NCI-H187 (cell line): ENCODE measurements at places on chromosomes 13 and 19.

DNA sequence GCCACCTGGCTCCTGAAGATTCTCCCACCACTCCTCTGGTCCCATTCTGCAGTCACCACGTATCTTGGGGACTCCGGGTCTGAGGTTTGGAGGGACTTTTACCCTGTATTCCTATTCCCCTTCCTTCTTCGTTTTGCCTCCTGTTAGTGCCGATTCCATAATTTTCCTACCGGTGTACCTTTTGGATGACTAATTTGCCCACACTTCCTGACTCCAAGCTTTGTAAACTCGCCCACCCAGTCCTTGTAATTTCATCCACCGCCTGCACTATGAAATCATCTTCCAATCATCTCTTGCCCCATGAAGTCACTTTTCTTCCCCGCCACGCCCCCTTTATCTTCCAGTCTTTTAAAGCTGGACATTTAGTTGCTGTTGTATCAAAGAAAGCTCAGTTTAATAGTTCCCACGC, 572 bp downstream of the UCHL3 start:
- DNase-seq, result no peak

- no peak for DNase-seq
These were observed 17.7 kb upstream of the WASF3 start for GRCh38 chr13:26539738-26540292.

- DNase-seq, result no peak
These were observed 14.3 kb downstream of the DPRX start for GRCh38 chr19:53646144-53646543.

- no peak for DNase-seq
These were observed 8.5 kb downstream of the CDX2 start for GRCh38 chr13:27960362-27961226.

DNA sequence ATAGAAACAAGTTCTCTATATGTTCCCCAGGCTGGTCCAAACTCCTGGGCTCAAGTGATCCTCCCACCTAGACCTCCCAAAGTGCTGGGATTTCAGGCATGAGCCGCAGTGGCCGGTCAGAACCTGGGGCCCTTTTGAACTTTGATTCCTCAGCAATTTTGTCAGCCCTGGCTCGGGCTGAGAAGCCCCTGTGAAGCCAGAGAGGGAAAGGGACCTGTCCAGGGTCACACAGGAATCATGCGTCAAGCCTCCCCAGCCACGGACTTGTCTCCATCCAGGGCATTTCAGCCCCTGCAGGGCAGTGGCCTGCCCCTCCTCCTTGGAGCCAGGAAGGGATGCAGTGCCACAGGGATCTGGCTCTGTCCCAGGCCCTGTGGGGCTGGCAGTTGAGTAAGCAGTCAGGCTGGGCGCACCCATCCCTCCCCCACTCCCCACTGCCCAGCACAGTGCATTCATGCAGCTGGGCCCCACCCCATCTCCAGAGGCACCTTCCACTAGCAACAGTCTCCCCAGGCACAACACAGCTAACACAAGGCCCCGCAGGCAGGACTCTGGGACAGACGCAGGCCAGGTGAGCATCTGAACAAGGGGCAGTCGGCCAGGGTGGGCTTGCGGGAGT, at the start of gene CAPS:
CAPS (plus strand) TSS at position 516 of the 619 bp plus-strand sequence. CDS start 153 bp downstream, outside the sequence.
- no peak for DNase-seq

DNA sequence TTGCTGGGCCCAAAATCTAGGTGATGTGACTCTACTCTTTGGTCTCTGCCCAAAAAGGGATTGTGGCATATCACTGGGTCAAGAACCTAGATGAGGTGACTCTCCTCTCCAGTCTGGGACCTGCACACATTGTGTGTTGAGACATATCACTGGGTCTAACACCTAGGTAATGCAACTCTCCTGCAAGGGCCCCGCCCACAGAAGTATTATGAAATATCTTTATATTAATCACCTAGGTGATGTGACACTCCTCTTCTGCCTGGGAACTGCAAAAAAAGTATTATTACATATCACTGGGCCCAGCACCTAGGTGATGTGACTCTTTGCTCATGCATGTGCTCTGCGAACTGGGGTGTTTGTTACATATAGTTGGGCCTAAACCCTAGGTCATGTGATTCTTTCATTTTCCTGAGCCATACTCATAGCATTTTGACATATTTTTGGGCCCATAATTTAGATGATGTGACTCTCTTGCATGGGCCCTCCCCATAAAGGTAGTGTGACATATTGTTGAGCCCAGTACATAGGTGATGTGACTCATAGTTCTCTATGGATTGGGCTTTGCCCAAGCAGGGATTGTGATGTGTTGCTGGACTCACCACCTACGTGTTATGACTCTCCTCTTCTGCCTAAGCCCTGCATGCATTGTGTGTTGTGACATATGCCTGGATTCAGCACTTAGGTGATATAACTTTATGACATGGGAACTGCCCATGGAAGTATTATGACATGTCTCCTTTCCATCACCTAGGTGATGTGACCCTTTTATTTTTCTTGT, 11.2 kb upstream of the ZNF681 start:
- no peak for DNase-seq

GRCh38 chr19:12194827-12195731, 32.2 kb downstream of the ZNF136 start:
- no peak for DNase-seq

GRCh38 chr19:14519860-14520407, 1.7 kb upstream of the DNAJB1 start:
- DNase-seq, result no peak

DNA sequence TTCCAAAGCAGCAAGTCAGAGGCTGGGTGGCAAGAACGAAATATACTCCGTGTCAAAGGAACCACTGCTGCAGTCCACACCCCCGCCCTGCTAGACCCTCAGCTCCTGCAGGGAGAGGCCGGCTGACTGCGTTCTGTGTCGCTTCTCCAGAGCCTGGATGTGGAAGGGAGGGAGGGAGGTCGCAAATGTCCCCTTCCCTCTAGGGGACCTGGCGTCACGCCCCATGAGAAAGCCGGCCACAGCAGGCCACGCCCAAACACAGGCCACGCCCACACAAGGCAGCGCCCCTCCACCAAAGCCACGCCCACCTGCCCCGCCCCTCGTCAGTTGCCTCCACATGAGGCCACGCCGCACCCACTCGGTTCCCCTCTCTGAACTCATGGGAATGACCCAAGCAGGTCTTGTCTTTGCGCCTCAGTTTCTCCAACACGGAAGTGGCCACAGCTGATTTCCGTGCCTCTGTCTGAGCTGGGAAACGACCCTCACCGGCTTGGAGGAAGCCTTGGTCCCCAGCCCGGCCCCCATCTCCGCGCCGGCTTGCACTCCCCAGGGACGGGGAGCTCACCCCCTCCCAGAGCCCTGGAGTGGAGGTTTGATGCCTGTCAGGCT, 38.4 kb upstream of the TCF3 start:
- DNase-seq, result no peak

DNA sequence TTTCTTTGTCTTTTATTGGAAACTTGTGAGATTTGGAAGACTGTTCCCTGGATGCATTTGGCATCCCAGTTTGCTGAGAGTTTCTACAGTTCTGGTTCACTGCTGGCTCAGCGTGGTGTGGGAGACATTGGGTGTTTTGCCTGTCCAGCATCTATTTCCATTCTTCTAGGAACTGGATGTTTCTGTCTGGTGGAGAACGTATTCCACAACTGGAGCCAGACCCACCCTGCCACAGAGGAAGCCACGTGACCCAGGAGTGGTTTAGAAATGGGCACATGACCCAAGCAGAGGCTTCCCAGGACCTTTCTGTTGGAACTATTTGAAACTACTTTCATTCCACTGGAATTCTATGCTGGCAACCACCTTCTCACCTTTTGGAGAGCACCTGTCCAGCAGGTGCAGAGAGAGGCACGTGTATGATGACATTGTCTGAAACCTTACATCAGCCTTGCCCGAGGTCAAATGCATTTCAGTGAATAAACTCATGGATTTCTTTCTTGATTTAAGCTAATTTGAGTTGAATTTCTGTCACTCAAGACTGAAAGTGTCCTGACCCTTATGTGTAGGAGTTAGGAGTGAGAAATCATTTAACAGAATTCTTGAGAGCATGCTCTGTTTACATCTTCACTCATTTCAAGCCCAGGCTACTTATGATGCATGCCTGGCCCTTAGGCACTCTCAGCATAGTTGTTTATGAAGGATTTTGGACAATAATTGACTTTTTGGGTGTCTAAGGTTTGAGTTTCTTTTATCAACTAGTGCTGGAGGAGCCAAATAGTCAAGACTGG, 121.8 kb downstream of the AKAP11 start:
- no peak for DNase-seq

- DNase-seq, result no peak
These were observed 407.3 kb downstream of the DACH1 start for GRCh38 chr13:71459708-71460107.

DNA sequence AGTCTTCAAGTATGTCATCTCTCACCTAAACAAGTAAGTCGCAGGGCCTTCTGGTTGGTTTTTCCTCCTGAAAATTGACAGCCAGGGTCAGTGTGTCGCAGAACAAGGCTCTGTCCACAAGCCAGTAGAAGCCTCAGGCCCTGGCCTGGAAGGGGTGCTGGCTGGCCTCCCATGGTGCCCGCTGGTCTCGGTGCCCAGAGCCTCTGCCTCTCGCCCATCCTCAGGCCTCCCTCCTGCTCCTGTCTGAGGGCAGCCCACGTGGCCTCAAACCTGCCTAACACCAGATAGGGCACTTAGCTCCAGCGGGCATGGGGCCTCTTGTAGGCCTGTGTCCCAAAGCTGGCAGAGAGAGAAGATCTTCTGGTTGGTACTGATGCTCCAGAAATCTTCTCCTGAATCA, 20.3 kb upstream of the NPAS1 start:
- no peak for DNase-seq

DNA sequence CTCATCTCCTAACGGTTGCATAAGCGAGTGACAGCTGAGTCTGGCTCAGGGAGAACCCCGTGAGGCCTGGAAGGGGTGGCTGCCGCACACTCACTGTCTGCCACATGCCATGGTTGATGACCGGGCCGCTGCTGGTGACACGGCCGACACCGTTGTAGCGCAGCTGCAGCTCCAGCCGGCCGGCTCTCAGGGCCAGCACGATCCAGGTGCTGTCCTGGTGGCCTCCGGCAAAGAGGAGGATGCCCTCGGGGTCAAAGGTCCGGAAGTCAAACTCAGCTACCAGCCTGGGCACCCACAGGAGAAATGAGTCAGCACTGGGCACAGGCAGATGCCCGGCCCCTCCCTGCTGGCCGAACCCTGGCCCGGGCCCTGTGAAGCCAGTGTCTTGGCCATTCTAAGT, 31.7 kb downstream of the GAS6 start:
- no peak for DNase-seq

GRCh38 chr13:79212064-79212619, 193.9 kb downstream of the RBM26 start:
- DNase-seq, result no peak

DNA sequence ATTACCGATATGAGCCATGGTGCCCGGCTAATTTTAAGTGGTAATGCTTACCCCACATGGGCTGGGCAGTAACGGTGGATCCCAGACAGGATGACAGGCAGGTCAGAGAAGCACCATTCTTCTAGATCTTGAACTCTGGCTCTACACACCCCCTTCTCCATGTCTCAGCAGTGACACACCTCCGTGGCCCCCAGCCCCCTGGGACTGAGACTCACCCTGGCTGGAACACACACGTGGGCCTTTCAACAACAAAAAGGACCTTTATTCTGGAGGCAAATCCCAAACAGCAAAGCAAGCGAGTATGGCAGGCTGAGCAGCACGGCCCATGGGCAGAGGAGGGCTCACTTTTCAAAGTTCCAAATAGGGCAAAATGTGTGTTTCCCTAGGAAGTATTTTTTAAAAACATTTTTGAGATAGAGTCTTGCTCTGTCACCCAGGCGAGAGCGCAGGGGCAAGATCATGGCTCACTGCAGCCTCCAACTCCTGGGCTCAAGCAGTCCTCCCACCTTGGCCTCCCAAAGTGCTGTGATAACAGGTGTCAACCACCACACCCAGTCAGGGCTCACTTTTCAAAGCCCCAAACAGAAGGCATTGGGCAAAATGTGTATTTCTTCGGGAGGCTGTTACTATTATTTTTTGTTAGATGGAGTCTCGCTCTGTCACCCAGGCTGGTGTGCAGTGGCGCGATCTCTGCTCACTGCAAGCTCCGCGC, 4.2 kb upstream of the PLIN4 start:
- no peak for DNase-seq

DNA sequence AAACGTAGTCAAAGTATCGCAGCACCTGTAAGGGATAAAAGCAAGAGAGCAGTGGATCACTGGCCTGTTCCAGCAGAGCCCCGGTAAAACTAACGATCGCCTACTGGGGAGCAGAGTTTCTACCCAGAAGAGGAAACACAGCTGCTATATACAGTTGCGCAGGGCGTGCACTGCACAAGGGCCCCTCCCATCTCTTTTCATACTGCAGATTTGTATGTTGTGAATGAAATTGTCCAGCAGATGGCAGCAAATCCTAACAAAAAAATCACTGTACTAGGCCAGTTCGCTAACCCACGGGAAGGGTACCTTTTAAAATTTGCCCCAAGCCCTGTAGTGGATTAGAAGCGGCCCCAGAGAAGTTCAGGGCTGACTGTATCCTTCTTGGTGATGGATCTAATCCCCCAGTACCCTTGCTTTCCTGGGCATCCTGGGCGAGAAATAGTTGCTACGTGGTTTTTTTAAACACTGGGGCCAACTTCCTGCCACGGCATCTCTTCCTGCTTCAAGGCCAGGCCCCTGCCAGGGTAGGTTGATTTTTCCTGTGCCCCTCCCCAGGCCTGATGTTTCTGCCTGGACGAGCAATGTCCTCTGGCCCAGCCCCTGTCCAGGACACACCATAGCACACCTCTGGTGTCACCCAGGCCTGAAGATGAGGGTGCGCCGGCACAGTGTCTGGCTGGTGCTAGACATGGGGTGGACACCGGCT, 127.0 kb downstream of the IER2 start:
- DNase-seq, result no peak

- no peak for DNase-seq
These were observed 74.2 kb downstream of the TSHZ3 start for GRCh38 chr19:31275068-31275334.

DNA sequence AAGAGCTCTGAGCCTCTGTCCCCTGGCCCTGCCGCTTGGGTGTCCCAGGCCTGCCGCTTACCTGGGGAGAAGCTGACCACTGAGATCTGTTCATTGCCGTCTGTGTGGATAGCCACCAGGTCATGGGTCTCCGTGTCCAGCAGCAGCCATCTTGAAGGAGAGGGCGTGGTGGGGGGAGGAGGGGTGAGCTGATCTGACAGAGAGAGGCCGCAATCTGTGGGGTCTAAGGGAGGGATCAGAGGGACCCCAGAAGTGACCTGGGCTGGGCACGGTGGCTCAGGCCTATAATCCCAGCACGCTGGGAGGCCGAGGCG, 14.6 kb upstream of the GPR4 start:
- no peak for DNase-seq
